Left renal pelvis (tissue), 4 donors: ENCODE measurements at places on chromosomes 12 and 14.

DNA sequence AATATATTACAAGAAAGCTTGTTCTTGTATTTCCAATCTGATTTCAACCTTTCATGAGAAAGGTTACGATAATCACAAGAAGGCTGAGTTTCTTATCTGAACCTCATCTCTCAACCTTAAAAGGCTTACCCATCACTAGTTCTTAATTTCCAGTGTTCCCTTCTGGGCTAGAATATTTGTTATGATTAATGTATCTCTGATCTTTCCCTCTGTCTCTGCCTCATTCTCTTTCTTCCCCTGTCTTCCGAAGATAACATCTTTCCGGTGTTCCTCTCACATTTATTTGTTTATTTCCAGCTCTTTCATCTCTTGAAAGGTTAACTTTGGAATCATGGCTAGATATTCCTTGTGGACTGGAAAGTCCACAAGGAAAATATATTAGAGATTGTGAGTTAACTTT, 255.9 kb downstream of the SLC6A15 start:
- DNase-seq: no peak

DNA sequence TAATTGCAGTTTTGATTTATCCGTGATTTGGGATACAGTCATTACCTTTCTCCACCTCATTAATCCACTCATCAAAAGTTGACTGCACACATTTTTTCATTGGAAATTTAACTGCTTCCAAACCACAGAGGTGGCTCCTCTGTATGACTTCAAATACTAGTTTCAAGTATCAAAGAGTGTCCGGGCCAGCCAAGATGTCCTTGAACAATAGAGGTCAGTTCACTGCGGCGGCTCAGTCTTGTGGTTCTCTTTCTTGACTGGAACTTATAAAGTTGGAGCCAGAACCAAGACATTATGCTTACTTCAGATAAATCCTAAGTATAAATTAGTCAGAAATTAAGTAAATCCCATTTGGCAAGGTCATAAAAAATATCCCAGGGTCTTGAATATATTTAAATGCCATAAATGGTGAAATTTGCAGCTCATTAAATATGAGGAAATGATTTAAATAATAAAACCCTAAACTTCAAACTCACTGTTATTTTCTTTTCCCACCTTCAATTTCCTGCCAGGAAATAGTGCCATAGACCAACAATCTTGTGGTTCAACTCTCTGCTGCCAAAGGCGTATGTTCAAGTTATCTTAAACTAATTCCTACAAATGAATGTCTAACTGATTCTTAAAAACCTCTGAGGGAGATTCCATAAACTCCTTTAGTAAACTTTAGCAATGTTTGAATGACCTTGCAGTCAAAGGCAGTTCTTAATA, 360.8 kb downstream of the AEBP2 start:
- DNase-seq: no peak

DNA sequence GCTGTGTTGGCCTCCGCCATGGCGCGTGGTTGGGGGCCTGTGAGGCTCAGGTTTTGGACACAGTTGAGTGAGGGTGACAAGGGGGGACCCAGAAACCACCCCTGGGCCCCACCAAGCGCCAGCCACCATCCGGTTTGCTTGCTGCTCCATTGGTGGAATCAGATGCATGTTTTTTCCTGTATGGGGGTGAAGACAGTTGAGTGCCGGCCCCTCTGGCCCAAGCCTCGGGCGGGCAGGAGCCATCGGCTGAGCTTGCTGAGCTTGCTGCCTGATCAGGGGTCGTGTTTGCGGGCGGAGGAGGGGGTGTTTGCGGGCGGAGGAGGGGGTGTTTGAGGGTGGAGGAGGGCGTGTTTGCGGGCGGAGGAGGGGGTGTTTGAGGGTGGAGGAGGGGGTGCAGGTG, 6.4 kb downstream of the PGAM5 start:
- no peak for DNase-seq

GRCh38 chr12:81085832-81086231, 8.0 kb downstream of the ACSS3 start:
- no peak for DNase-seq

- no peak for DNase-seq
Observed at GRCh38 chr12:3730111-3730510, 22.8 kb downstream of the CRACR2A start.

DNA sequence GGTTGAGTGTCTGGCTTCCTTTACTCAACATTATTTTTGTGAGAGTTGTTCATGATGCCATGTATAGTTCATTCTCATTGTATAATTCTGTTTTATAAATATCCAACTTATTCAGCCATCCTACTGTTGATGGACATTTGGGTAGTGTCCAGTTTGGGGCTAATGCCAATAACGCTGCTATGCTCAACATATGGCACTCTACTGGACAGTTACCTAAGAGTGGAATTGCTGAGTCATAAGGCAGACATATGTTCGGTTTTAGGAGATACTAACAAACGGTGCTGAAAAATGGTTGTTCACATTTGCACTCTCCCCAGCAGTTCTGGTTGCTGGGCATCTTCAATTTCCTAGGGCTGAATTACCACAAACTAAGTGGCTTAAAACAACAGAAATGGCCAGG, 28.7 kb upstream of the P2RX4 start:
- no peak for DNase-seq

DNA sequence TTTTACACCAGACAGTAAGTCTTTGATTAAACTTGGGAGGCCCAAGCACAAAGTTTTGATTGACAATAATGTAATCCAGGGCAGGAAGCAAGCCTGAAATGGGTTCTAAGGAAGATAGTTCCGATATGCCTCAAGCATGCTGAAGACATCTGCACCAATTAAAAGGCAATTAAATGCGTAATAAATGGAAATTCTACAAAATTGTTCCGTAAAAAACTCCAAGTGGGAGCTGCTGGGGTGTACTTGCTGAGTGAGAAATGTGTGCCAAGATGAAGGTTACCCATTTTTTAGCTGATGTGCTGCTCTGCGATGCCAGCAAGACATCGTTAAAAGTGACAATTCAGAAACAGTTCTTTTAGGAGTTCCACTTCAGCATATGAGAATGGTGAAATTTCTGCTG, 146.3 kb upstream of the GZMB start:
- no peak for DNase-seq

DNA sequence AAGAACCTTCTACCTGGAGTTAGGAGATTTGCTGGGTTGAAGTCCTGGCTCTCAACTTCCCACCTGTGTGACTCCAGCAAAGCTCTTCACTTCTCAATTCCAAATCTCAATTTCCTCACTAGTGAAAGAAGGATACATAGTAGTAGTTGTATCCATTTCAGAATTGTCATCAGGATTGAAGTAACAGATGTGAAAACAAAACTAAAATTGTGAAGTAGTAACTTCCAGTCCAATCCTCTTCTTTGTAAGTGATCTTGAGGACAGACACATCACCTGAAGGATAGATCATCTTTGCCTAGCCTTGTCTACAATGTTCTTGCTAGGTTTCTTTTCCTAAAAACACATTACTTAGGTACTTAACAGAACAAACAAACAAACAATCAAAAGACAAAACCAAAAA, 1.2 kb upstream of the LRRK2 start:
- DNase-seq: no peak

- DNase-seq: no peak
Observed at GRCh38 chr14:25132732-25133422, 82.9 kb upstream of the STXBP6 start.

GRCh38 chr12:118023301-118023860, 6.9 kb downstream of the RFC5 start:
- no peak for DNase-seq

GRCh38 chr12:117564881-117565280, 203.5 kb upstream of the NOS1 start:
- DNase-seq: no peak

DNA sequence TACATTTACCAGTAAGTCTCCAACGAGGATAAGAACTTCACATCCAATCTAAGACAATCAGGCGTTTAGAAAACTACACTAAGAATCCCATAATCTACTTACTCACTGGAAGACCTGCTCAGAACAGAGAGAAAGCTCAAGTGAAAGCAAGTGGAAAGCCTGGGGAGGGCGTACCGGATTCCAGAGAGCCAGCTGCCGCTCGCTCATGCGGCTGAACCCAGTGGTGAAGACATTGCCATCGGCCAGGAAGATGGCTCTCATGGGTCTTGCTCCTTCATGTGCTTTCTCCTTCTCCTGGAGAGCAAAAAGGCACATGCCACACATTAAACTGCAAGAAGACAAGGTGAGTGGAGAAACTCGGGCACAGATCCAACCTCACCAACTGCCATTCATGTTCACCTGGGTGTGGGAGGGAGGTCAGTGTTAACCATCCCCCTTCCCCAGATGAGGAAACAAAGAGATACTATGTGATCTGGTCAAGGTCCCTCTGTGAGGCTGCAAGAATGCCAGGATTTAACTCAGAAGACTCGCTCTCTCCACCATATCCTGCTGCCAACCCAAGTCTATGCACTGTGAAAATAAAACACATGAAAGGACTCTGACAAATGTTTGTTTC, 23.5 kb upstream of the SELPLG start:
- no peak for DNase-seq

DNA sequence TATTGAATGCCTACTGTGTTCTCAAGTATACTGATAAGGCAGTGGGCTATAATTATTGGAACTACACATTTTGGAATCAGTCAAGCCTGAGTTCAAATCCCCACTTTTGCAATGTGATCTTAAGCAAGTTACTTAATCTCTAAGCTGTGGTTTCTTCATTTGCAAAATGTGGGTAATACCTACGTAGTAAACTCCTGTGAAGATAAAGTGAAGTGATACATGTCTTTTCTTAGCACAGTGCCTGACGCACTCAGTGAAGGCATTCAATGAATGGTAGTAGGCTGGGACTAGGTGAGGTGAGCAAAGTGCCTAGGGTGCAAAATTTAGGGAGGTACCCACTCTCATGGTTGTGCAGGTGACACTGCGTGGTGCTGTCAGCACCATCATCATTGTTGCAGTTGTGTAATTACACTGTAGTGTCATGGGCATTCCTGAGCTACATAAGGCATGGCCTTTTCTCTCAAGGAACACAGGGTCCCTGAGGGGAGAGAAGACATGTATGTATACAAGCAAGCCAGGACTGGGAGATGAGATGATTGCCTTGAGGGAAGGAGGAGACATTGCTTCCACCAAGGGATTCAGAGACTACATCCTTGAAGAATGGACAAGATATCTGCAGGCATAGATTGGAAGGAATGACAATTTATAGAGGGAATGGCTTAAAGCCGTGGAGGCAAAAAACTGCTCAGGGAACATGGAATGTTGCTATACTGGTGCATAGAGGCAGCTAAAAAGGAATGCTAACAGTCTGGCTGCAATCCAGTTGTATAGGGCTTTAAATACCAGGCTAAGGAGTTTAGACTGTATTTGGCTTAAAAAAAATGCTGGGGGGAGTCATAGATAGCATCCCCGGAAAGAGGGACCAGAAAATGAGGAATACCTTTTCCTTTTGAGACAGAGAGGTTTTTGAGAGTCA, 129.2 kb upstream of the ARHGAP5 start:
- no peak for DNase-seq

DNA sequence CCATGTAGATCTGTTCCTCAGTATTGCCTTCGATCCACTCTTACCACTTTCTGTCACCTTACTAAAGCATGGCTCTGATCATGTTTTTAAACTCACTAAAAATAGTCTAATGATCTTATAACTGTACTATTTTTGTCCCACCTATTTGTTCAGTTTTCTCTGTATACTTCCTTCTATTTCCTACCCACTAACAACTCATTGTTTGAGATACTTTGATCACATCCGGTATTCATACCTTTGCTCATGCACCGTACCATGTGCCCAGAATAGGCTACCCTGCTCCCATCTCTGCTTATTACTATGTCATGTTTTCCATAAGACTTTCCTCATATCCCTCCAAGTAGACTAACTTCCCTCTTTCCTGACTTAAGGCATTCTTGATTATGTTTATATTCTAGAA, 128.6 kb downstream of the MED13L start:
- DNase-seq: no peak

GRCh38 chr14:92391726-92392125, 68.8 kb downstream of the SLC24A4 start:
- DNase-seq: no peak

GRCh38 chr14:100409003-100409360, 85.8 kb downstream of the SLC25A47 start:
- DNase-seq: no peak

- no peak for DNase-seq
Observed at GRCh38 chr12:103913100-103913499, 17.1 kb upstream of the HSP90B1 start.

DNA sequence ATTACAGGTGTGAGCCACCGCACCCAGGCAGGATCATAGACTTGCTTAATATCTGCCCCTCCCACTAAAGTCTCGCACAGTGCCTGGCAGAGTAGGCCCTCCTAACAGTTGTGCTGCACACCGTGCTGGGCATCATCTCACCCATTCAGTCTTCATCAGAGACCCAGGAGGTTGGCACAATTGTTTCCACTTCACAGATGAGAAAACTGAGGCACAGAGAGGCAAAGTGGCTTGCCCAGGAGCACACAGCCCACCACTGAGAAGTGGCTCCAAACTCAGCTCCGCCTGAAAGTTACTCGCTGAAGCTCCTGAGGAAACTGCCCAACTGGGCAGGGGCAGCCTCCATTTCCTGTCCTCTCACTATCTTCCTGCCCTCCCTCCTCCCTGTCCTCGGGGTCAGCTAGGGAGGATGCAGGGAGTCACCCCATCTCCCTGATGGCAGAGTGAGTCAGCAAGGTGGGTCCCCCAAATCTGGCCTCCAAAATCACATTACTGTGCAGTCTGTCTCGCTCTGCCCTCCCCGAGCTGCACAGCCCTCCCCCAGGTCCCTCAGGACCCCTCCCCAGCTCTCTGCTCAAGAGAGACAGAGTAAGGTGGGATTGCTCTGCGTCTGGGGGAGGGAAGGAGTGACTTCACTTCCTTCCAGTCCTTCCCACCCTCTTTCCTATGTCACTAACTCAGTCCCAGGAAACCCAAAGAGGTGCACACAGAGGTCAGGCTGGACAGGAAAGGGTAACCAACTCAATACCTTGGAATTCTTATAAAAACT, 5.7 kb downstream of the SLC8B1 start:
- DNase-seq: no peak

DNA sequence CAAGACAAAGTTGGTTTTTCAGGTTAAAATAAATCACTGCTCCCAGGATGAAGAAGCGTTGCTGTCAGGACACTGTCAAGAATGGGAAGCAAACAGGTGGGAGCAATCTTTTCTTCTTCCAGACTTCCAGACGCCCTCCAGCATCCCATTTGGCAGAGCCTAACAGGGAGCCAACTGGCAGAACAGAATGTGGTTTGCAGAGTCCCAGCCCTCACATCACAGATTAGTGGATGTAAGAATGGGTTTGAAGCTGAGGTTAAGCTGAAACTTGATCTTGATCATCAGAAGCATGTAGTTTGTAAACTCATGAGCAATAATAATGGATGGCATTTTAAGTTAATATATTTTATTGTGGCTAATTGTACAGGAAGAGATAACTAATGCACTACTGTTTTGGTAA, 636.4 kb downstream of the SLC6A15 start:
- no peak for DNase-seq

GRCh38 chr14:92603309-92604242, 90.0 kb downstream of the RIN3 start:
- no peak for DNase-seq

GRCh38 chr14:26741711-26742212, 143.9 kb upstream of the NOVA1 start:
- no peak for DNase-seq

GRCh38 chr14:56125772-56126636, 7.8 kb downstream of the PELI2 start:
- no peak for DNase-seq
